ENCODE measurements at places on chromosomes 11 and 22.
A peak's percentile ranks its signal among the peaks of the same experiment; 100 is the strongest.

DNA sequence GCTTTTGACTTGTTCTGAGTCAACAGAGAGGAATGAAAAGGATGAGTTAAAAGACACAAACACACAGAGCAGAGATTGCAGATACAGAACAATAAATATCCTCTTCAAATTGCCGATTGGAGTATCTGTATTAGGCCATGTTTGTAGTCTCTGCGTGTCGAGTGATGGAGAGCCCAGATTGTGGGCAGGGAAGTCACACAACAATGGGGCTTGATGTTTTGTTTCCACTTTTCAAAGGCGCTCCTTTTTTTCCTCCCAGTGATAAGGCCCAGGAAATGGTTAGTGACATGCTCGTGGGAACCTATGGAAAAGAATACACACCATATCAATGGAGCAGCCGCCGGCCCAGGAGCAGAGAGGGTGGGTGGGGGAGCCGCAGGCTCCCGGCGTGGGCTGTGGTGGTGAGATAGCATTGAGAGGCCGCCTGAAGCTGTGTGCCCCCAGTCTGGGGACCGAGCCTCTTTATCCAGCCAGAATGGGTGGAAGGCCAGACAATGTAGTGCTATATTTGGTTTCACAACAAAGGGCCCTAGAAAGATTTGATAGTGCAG, 555.9 kb downstream of the INSC start:
- DNase-seq, result no peak

DNA sequence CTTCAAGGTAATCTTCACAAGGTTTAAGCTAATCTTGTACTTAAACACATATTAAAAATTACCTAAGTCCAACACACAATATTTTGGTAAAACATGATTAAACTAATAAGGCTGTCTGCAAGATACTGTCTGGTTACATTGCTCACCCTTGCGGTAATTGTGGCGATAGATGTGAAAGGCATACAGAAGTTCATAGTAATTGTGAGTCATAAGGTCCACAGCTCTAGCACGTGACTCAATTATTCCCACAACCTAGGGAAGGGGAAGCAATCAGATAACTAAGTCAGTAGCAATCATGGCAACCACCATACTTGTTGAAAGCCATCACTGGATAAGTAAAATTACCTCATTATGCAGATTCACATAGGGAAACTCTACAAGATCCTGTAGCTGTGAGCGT, 30.5 kb upstream of the FNBP4 start:
- DNase-seq, result peak; percentile 17

GRCh38 chr11:78100261-78100660, 20.6 kb upstream of the NDUFC2 start:
- no peak for DNase-seq

- DNase-seq, result no peak
Measured at GRCh38 chr11:72951888-72952287, 137.7 kb downstream of the ATG16L2 start.

- DNase-seq, result no peak
Measured at GRCh38 chr11:121654843-121655536, 202.2 kb upstream of the SORL1-AS1 start.

GRCh38 chr11:129595038-129595962, 219.7 kb downstream of the BARX2 start:
- no peak for DNase-seq

GRCh38 chr11:62020661-62021060, 53.2 kb upstream of the FTH1 start:
- no peak for DNase-seq

- DNase-seq, result no peak
Measured at GRCh38 chr11:116078101-116078591, 573.9 kb upstream of the CADM1 start.

All from CD4-positive, alpha-beta T cell treated with Interleukin-6 at 100 ng/mL for 8 hours (primary cell).